Fibroblast of skin of back (primary cell): ENCODE measurements at places on chromosomes 1 and 21.

GRCh38 chr1:165773324-165773965, 4.8 kb upstream of the TMCO1 start:
- peak; percentile 94 for DNase-seq

DNA sequence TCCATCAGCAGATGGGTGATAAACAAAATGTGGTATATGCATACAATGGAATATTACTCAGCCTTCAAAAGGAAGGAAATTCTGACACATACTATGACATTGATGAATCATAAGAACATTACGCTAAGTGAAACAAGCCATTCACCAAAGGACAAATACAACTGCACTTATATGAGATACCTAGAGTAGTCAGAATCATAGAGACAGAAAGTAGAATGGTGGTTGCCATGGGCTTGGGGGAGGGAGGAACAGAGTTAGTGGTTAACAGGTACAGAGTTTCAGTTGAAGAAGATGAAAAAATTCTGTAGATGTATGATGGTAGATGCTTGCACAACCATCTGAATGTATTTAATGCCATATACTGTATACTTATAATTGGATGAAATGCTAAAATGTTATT, 39.1 kb upstream of the KCNK2 start:
- no peak for DNase-seq

DNA sequence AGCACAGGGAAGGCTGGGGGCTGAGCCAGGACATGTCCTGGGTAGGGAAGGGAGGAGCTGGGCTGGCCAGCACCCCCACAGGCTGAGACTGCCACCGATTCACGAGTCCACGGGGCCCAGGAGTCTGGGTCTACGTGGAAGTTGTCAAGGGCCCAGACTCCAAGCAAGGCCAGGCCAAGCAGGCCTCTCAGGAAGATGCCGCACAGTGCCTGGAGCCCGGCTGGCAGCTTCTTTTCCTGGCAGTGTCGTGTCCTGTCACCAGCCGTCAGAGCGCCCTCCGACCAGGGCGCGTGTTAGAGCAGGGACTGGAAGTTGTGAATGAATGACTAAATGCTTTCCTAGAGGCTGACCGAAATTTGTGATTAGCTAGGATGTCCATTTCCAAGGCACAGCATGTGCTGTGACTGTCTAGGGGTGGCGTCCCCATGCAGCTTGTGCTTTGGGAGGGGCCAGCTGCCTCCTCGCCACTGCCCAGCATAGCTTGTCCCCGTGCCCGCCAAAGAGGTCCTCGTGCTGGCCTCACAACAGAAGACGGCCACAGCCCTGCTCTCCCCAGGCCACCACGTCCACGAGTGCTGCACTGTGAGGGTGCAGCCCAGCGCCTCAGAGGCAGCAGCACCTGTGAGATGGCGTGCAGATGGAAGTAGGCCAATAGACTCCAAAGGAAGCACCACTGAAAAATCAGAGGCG, 147.4 kb upstream of the COL6A1 start:
- no peak for DNase-seq

GRCh38 chr21:45987121-45987711, 5.6 kb downstream of the COL6A1 start:
- DNase-seq = no peak

DNA sequence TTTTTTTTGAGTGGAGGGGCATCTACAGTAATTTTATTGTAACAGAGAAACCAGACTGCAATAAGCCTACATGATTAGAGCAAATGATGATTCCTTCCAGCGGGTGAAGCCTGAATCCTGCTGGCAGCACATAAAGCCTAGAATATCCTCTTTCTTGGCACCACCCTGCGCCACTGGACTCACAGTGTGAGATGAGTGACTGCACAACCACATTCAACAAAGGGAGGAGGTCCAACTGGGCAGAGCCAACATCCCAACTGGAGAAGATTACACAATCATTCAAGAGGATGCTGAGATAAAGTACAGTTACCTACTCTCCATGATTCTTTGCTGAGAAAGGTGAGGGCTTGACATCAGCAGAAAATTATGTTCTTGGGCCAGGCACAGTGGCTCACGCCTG, 67.4 kb downstream of the TNFSF4 start:
- DNase-seq = no peak

- no peak for DNase-seq
Measured at GRCh38 chr1:37765916-37766664, 1.2 kb upstream of the EPHA10 start.

GRCh38 chr1:2543543-2544092, 12.6 kb upstream of the TNFRSF14 start:
- peak; percentile 45 for DNase-seq

GRCh38 chr1:14803002-14803789, 204.7 kb downstream of the KAZN start:
- no peak for DNase-seq

GRCh38 chr1:30780409-30780808, 22.8 kb upstream of the LAPTM5 start:
- DNase-seq = no peak

- no peak for DNase-seq
Measured at GRCh38 chr1:184393962-184394361, 7.1 kb downstream of the C1orf21 start.

DNA sequence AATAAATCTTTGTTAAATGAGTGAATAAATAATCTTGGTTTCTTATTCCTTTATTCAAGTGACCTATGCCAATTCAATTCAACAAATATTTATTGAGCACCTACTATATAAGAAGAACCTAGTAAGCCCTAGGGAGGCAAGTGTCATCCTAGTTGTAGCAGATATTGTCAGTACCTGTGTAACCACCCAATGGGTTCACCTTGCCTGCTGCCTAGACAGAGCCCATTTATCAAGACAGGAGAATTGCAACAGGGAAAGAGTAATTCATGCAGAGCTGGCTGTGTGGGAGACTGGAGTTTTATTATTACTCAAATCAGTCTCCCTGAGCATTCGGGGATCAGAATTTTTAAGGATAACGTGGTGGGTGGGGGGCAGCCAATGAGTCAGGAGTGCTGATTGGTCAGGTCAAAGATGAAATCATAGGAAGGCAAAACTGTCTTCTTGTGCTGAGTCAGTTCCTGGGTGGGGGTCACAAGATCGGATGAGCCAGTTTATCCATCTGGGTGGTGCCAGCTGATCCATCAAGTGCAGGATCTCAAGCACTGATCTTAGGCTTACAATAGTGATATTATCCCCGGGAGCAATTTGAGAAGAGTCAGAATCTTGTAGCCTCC, 53.8 kb upstream of the KCNA3 start:
- no peak for DNase-seq

- no peak for DNase-seq
Measured at GRCh38 chr1:80910426-80910825, 890.3 kb upstream of the ADGRL2 start.

GRCh38 chr1:203186091-203186445, 436 bp downstream of the CHI3L1 start:
- DNase-seq = no peak

- no peak for DNase-seq
Measured at GRCh38 chr1:30533796-30534550, 189.4 kb downstream of the MATN1 start.

DNA sequence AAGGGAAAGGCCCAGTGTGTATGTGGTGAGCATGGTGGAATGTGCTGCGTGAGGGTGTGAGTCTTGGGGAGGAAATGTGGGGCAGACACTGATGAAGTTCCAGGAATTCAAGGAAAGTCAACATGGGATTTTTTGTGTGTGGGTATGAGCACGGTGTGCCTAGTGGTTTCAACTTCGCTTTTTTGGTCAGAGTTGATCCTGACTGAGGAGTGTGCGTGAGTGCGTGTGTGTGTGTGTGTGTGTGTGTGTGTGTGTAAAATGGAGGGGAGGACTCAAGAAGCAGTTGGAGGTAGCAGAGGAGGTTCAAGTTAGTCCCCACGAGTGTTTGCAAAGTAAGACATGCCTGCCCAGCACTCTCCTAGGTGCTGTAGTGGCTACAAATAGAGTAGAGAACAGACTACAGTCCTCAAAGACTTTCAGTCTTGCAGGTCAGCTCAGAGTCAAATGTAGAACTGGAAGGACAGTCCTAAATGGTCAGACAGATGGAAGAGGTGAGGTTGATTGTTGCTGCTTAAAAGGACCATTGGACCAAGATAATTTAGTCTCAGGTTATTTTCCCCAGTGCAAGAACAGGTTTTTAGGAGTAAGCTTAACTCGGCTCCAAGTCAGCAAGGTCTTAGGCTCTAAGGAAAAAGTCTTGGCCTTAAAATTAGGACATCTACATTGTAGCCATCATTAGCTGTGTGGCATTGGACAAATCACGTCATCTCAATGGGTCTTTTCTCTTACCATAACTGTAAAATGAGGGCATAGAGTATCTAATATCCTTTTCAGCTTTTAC, 25.0 kb downstream of the SLAMF1 start:
- DNase-seq = peak; percentile 23

GRCh38 chr1:220533504-220534109, 5.7 kb downstream of the MARK1 start:
- DNase-seq = no peak
